Activated CD4-positive, CD25-positive, alpha-beta regulatory T cell (primary cell): ENCODE measurements at places on chromosomes 5 and 9.

DNA sequence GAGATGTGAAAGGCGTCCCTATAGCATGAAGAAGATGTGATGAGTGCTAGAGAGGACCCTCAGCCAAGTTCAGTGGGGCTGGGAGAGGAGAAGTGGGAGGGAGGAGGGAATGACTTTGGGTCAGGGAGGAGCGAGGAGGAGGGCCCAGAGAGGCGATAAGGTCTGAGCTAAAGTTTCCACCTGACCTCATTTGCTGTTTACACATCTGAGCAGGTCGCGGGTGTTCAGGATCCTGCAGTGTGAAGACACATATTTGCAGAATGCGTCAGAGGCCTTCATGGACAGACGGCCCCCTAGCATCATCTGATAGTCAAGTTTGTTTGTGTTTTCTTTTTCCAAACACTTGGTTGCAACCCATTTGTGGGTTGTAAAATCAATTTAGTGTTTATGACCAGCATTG lies 18.9 kb upstream of the IGFBPL1 start:
- no peak for DNase-seq

GRCh38 chr5:126100767-126101166 lies 322.4 kb upstream of the GRAMD2B start:
- DNase-seq = no peak

DNA sequence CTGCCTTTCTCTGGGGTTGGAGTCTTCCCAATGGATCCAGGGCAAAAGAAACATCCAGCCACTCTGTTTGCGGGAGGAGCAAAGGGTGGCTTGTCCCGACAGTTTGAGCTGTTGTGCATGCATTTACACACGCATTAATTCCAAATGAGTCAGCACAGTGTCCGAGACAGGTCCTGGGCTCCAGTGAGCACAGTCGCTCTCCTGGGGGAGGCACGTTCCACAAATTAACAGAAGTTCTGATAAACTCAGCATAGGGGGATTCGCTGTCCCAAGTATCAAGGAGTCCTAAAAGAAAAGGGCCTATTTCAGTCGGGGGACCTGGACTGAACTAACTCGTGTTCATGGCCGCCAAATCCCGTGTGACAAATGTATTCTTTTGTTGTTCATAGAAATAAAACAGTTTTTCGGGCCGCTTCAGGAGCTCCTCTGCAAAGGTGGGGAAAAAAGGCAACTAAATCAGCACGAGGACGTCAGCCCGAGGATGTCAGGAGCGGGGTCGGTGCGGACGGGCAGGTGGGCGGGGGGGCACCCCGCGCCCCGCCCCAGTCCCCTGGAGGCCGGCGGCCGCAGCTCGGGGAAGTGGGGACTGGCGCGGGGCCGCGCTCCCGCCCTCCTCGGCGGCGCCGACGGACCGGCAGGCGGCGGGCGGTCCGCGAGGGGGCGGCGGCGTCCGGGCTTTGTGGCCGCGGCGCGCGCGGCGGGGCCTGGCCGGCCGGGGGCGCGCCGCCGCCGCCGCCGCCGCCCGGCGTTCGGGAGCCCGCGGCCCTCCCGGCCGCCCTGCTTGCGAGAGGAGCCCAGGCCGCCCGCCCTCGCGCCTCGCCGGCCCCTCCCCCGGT lies at the start of gene MSANTD3:
Gene MSANTD3 (plus strand): TSS at position 614 of the 836 bp plus-strand sequence. CDS start 14,796 bp downstream, outside the sequence.
- DNase-seq = no peak

DNA sequence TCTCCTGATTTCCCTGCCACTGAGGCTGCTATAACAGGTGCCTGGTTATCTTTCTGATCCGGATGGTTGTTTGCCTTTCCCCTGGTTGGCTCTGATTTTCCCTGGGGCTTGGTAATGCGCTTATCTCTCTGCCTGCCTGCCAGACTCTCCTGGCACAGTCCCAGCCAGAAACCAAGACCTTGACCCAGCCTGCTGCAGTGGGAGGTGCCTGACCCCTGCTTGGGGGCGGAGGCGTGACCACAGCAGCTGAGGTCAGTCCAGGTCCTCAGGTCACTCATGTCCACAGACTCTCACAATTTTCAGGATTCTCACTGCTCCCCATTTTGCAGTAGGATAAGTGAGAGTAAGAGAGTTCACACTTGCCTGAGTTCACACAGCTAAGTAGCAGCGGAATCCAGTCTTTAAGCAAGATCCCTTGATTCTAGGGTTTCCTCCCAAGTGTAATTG lies 24.4 kb upstream of the SYNPO start:
- no peak for DNase-seq

GRCh38 chr5:95572016-95572415 lies 17.1 kb downstream of the ARSK start:
- DNase-seq = no peak

DNA sequence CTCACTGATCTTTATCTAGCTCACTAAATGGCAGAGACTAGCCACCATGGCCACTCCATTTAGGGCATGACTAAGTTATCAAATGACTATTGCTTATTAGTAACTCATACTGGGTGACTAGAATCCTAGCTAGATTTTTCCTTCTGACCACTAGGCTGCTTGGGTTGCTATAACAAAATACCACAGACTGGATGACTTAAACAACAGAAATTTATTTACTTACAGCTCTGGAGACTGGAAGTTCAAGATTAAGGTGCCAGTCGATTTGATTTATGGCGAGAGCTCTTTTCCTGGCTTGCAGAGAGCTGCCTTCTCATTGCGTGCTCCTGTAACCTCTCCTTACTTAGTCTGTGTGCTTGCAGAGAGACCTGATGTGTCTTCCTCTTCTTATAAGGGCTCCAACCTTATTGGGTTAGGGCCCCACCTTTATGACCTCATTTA lies 55.0 kb upstream of the APC start:
- DNase-seq = no peak

- no peak for DNase-seq
Observed at GRCh38 chr5:115487756-115488155, 56.8 kb downstream of the FEM1C start.
